H9 (cell line): ENCODE measurements at places on chromosomes 1 and 21. TPM values are rescaled to one million over a fixed set of nuclear protein-coding genes. Genes with fewer than 3 reads are reported as not detected.

DNA sequence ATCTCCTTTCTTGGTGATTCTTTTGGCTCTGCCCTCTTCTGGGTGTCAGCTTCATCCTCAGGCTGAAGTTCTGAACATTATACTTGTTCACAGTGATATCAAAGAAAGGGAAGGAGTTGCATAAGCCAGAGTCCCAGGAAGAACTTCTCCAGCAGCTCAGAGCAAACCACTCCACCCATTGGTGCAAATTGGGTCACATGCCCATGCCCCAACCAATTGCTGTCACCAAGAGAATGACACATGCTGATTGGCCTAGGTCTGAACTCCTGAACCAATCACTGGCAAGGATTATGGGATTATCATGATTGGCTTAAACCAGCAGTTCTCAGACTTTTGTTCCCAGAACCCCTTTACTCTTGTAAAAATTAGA, 256.5 kb upstream of the TMEM51 start:
- H3K36me3 ChIP-seq: no peaks in the 10 kb centered on the region
- no peaks in the 10 kb centered on the region for H3K27me3 ChIP-seq
- no peak overlapping the region for H3K27ac ChIP-seq

DNA sequence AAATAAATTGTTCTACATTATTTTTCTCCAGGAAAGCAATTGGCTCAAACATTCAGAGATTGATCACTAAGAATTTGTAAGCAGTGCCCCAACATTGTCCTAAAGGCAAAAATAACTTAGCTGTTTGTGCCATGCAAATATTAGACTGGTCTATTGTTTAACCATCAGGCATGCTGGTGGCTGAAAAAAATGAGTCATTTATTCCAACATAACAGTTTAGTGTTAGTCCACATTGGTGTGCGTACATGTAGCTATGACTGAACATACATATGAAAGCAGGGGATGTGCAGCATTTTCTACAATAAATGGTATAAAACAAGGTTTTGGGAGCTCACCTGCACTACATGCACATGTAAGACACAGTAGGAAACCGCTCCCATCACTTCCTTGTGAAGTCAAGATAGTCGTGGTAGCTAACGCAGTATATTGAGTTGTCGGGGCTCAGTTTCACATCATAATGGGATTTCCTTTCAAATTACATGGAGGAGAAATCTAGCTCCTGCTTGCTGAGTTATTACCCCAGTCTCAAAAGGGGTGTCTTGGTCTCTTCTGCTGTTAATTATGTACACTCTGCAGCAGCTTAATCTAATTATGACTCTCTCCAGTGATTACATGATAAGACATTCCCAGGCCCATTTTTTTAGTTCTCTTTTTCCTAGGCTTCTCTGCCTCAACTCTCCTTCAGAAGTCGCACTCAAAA, 199.4 kb downstream of the LYPLAL1 start:
- H3K36me3 ChIP-seq: no peaks in the 10 kb centered on the region
- no peak overlapping the region for H3K4me3 ChIP-seq
- no peak for DNase-seq
- no peak overlapping the region for H3K27ac ChIP-seq
- H3K4me1 ChIP-seq: peaks cover 2% of the 10 kb centered on the region; the same call in 1 of the 2 replicates
- H3K27me3 ChIP-seq: no peaks in the 10 kb centered on the region

ORC1 gene
- total RNA-seq: 44.3 and 46.4 TPM in 2 replicates

NBPF6 gene
- total RNA-seq: not detected in 2 replicates
